Right kidney (tissue), 9 donors: ENCODE measurements at places on chromosomes 5 and 9.

- no peak for DNase-seq
These were observed 760 bp downstream of the ALDH1B1 start for GRCh38 chr9:38393128-38393796.

- DNase-seq: no peak
These were observed 354.2 kb downstream of the MRPS30 start for GRCh38 chr5:45162974-45163373.

GRCh38 chr5:81006947-81007636, 46.9 kb downstream of the RASGRF2 start:
- DNase-seq: no peak

DNA sequence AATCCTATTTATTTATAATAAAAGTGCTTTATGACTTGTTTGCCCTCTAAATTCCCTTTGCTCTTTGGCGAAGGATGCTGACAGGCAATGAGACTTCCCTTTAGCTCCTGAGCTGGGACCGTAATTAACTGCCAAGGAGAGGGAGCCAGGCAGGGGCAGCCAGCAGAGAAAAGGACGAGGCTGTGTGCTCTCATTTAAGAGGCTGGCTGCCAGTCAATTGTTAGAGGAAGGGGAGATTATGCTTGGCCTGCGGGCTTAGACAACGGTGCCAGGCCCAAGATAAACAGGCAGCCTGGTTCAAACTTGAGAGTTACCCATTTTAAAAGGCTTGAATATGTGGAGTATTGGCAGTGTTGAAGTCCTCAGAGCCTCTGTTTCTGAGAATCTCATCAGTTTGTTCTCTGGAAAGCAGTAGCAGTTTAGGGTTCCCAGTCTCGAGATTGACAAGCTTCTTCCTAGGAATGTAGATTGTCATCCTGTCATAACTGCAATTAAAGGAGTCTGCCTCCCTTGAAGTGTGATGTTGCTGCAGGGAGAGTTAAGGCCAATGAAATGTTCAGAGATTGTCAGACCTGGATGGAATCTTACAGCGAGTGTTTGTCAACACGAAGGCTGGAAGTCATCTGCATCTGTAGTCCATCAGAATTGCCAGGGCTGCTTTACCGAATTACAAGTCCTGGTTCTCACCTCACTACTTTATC, 113.2 kb downstream of the JAKMIP2 start:
- no peak for DNase-seq

DNA sequence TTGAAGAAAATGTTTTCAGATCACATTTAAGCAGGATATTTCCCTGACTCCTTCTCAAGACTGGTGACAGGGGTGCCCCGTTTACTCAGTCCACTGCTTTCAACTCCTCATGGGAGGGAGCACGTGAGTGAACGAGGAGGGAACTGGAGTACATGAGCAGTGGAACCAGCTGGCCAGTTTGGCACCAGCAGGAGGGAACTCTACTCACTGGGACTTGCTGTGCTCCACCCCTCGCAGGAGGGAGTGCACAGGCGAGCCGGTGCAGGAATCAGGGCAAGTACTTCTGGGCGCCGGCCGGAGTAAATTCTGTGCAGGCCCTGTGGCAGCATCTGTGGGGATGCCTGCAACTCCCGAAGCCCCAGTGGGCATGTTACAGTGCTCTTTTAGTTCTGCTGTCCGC, 1941.1 kb upstream of the C9orf72 start:
- peak; percentile 13 for DNase-seq
